ENCODE measurements at places on chromosomes 1 and 21. TPM values are rescaled to one million over a fixed set of nuclear protein-coding genes. Genes with fewer than 3 reads are reported as not detected.

Gene POU3F1
- not detected for total RNA-seq

Gene PALMD
- 0.46 TPM for total RNA-seq

Gene LRRC42
- 27.8 TPM for total RNA-seq

Gene CLIC6
- total RNA-seq = 0.07 TPM

Gene ATP1A4
- total RNA-seq = not detected

Data from A549 treated with GW870086 at 1 μM for 4 hours (cell line).